ENCODE measurements at places on chromosomes 2 and 18. TPM values are rescaled to one million over a fixed set of nuclear protein-coding genes. Genes with fewer than 3 reads are reported as not detected.

The CHRND gene
- 91.0 TPM for total RNA-seq

The MAP3K2 gene
- total RNA-seq: 24.4 TPM

The WNT10A gene
- 0.28 TPM for total RNA-seq

The IL36A gene
- not detected for total RNA-seq

- no peak overlapping the region for H3K4me3 ChIP-seq
- DNase-seq: no peak
- H3K36me3 ChIP-seq: no peaks in the 10 kb centered on the region
- H3K27ac ChIP-seq: no peak overlapping the region
- H3K4me1 ChIP-seq: no peaks in the 10 kb centered on the region
- peaks cover 4% of the 10 kb centered on the region for H3K27me3 ChIP-seq
Observed at GRCh38 chr2:20675701-20676352, 8.9 kb downstream of the GDF7 start.

DNA sequence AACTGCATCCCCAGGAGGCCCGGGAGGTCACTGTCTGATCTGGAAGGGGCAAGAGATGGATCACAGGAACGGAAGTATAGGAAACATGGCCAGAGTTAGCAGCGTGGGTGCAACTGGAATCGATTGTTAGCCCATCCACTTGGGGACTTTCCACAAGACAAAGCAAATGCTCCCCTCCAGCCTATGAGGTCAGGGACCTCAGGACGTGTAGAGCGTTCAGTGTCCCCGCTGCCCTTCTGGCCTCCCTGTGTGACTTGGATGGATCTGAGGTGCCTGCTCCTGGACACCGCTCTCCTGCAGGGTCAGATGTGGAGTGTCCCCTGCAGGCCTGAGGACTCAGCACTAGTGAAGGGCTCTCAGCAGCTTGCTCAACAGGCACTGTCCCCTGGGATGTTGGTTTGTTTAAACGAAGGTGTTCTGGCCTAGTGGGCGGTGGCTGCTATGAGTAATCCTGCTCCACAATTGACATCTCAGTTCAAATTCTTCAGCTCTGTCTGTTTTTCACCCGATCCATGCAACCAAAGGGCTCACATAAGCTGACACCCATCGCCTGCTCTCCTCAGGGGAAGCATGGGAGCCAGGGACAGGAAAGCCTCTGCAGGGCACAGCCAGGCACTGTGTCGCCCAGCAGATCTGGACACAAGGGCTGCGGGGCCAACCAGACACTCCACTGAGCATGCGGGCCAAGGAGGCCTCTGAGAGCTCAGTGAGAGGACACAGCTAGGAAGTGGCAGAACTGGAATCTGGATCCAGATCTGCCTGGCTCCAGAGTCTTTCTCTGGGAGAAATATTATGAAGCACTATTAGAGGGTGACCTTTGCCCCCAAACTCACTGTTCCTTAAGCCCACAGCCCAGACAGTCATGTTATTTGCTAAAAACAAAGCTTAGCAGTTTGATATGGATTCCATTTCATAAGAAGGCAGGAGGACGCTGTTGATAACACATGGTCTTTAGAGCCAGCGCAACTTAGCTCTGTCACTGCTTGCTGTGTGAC lies 78.5 kb downstream of the RHOB start:
- no peaks in the 10 kb centered on the region for H3K27me3 ChIP-seq
- H3K4me3 ChIP-seq: peak overlapping the region; percentile 18
- H3K27ac ChIP-seq: peak overlapping the region; percentile 6
- DNase-seq: peak; percentile 72
- H3K4me1 ChIP-seq: peaks cover 40% of the 10 kb centered on the region
- H3K36me3 ChIP-seq: no peaks in the 10 kb centered on the region

- no peak for DNase-seq
- no peak overlapping the region for H3K27ac ChIP-seq
- peaks cover 45% of the 10 kb centered on the region for H3K4me1 ChIP-seq
Observed at GRCh38 chr2:120769787-120770120, 34.1 kb downstream of the GLI2 start.

GRCh38 chr2:168136392-168136977 lies 110.9 kb downstream of the STK39 start:
- no peak overlapping the region for H3K27ac ChIP-seq
- no peak overlapping the region for H3K4me3 ChIP-seq
- no peaks in the 10 kb centered on the region for H3K36me3 ChIP-seq
- no peaks in the 10 kb centered on the region for H3K4me1 ChIP-seq
- DNase-seq: peak; percentile 56

DNA sequence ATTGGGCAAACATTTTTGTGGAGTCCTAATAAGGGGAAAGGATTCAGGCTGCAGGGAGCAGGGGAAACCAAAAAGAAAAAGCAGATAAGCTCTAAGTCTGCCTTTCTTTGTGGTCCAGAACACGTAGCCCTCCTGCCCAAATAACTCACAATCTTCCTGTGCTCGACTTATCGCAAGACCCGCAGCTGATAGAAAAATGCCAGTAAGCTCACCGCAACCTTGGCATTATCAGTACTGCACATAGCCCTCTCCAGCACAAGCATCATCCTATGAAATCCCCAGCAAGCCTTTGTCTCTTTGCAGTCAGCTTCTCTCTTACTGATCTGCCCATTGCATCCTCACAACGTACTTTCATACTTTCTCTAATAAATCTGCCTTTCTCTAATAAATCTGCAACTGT lies 202.4 kb upstream of the HNRNPA3 start:
- H3K4me3 ChIP-seq: no peak overlapping the region
- no peaks in the 10 kb centered on the region for H3K27me3 ChIP-seq
- no peak overlapping the region for H3K27ac ChIP-seq
- H3K4me1 ChIP-seq: no peaks in the 10 kb centered on the region
- no peaks in the 10 kb centered on the region for H3K36me3 ChIP-seq

All from SJCRH30 (cell line).